NCI-H146 (cell line): ENCODE measurements at places on chromosomes 3 and 15.

DNA sequence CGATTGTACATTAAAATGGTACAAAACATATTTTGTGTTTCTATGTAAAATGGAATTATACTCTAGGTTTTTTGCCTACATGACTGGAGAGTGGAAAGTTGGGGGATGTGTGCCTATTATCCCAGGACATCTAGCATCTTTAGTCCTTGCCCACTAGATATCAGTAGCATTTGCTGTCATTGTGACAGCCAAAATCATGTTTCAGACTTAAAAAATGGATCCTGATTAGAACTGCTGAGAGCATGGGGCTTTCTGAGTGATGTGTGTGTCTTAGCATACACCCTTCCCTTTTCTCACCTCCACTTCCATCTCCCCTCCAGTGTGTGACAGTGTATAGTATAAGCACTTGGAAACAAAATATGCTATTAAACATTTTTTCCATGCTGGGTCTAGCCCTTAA is 13.3 kb downstream of the ARMC8 start:
- no peak for DNase-seq

DNA sequence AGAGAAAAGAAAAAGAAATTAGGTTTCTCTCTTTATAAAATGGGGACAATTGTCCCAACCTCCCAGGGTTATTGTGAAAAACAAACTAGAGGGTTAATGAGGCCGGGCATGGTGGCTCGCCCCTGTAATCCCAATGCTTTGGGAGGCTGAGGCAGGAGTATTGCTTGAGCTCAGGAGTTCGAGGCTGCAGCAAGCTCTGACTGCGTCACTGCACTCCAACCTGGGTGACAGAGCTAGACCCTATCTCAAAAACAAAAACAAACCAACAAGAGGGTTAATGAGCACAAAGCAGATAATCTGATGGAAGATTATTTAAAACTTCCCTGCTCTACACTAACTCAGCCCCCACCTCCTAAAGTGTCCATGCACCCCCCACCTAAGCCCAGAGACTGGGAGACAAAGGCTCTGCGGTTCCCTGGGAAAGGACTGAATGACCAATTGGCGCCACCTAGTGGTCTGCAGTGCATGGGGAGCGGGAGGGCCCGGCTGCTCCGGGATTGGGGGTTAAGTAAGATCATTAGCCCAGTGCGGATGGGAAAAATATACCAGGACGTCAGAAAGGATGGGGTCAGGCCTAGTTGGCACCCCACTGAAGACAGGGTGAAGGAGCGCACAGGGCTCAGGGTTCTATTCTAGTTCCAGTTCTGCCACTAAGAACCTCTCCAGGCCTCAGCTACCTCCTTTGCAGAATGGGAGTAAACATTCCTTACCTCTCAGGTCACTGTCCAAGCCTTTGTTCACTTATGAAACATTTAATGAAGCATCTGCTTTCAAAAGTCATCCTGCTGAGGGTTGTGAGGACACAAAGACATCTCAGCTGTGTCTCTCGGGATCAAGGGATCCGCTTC is 15.6 kb downstream of the PIF1 start:
- peak; percentile 55 for DNase-seq

DNA sequence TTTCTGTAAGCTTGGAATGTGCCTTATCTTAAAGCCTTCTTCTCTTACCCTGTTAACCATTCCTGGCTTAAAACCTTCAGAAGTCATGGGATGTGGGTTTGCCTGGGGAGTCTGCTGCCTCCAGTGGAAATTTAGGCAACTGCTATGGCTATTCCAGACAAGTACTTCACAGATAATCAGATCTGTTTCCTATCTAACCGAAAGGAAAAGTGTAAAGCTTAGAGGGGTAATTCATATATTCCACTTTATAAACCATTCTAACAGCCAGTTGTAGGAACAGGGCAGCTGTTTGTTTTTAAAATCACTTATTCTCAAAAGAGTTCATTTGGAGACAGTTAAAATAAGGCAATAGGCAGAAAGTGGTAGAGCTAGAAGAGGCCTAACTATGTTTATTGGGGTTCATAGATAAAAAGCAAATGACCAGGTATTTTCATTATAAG is 219.9 kb downstream of the TCF12 start:
- DNase-seq: peak; percentile 46

GRCh38 chr3:3119393-3119851 is 7.3 kb upstream of the TRNT1 start:
- no peak for DNase-seq

DNA sequence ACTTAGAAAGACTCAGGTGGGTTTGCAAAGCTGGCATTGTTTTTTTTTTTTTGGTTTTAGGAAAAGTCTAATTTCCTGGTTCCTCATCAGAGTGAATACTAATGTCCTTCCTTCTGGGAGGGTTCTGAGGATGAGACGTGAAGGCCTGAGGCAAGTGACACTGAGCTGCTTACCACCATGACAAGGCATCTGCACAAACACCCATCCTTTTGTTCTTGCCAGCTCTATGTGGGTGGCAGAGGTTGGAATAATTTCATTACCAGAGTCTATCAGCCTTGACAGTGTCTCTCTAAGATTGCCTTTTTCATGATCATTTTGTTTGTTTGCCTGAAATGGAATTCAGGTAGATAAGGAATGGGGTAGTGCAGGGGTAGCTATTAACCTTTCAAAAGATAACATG is 17.1 kb downstream of the RTP4 start:
- no peak for DNase-seq

DNA sequence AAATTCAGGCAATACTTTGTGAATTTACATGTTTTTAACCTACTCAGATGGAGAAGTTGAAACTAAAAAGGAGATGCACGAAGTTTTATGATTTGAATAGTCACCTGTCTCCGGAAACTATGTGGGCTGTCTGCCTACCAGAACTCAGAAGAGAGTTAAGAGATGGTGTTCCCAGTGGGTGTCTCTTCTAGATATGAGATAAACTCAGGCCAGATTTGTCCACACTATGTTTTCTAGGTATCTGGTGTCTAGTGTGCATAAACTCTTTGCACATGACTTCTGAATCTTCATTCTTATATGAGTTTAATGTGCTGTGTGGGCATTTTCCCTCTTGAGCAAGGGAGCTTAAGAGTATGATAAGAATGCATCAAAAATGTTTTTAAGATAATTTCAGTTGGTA is 222.8 kb downstream of the FOXP1 start:
- DNase-seq: no peak

GRCh38 chr3:14134291-14134690 is 9.4 kb downstream of the TMEM43 start:
- no peak for DNase-seq

- DNase-seq: no peak
Measured at GRCh38 chr3:15932348-15933300, 134.8 kb upstream of the ANKRD28 start.

- no peak for DNase-seq
Measured at GRCh38 chr3:129699199-129699598, 92.7 kb upstream of the PLXND1 start.

- no peak for DNase-seq
Measured at GRCh38 chr15:24878153-24878552, 76.6 kb upstream of the SNRPN start.

DNA sequence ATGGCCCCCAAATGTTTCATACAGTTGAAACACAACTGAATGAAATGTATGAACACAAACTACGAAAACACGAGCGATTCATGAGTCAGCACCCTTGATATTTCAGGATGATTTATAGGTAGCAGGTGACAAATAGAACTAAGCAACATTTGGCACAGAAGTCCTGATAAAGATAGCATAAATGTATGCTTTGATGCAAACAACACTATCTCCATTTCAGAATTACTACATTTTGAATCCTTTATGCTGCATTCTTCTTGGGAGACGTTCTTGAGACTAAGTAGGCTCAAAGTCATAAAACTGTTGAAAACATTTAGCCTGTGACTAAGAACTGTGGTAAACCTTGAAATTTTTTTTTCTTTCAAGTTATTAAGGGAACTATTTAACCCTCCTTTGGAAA is 200.3 kb upstream of the ICE2 start:
- DNase-seq: no peak

GRCh38 chr15:46543626-46544025 is 908.8 kb downstream of the SQOR start:
- no peak for DNase-seq

DNA sequence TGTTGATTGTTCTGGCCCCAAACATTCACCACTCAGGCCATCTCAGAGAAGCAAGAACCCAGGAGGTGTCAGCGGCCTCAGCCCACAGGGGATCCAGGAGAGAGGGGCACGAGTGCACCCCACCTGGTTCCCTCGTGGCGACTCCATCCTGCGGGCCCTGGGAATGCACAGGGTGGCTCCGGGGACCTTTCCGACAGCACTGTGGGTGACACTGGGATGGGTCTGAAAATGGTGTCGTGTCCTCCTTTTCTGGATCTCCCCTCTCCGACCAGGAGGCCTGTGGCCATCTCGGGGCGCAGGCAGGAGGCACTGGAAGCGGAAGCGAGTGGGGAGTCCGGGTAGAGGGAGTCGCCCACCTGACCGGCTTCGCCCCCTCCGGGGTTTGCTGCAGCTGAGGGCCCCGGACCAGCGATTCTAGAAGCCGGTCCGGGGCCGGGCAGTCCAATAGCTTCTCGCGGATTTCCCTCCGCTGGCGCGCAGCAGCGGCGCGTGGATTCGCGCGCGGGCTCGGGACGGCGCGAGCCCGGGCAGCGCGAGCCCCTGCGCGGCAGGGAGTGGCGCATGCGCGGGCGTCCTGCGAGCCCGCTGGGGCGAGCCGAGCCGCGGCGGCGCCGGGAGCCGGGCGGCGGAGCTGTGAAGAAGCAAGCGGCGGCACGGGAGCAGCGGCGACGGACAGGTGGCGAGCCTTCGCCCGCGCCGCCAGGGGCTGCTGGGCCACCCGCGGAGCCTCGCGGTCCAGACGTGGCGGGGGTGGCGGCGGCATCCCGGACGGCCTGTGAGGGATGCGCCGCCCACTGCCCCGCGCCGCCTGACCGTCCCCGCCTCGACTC is at the start of gene DOCK3:
TSS of gene DOCK3 (plus strand) at position 579 of the 830 bp plus-strand sequence. CDS start 337 bp downstream, outside the sequence.
- peak; percentile 55 for DNase-seq

GRCh38 chr3:174466471-174467054 is 392.6 kb upstream of the NAALADL2 start:
- DNase-seq: peak; percentile 43

- DNase-seq: no peak
Measured at GRCh38 chr3:195916991-195917390, 8.6 kb upstream of the TNK2 start.

DNA sequence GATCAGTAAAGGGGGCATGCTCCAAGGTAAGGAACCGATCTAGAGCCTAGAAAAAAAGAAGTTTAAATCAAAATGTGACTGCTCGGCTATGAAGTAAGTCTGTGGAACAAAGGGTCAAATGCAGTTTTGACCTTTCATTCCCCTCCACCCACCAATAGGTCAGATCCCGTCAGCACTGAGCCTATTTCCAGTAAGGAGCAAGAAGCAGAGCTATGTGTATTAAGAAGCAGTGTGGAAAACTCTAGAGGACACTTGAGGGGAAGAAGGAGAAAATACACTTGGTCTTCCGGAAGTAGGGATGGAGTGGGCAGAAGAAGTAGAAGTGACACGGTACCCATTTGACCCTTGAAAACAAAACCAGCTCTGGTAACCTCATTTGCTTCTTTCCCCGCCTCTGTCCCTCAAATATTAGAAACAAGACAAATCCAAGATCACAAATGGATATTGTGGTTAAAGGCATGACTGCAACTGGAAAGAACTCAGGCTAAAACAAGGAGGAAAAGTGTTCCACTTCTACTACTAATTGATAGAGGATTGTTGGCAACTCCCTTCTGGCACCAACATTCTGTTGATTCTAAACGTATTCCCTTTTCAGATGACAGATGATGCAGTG is 888.3 kb upstream of the NR2F2 start:
- no peak for DNase-seq

DNA sequence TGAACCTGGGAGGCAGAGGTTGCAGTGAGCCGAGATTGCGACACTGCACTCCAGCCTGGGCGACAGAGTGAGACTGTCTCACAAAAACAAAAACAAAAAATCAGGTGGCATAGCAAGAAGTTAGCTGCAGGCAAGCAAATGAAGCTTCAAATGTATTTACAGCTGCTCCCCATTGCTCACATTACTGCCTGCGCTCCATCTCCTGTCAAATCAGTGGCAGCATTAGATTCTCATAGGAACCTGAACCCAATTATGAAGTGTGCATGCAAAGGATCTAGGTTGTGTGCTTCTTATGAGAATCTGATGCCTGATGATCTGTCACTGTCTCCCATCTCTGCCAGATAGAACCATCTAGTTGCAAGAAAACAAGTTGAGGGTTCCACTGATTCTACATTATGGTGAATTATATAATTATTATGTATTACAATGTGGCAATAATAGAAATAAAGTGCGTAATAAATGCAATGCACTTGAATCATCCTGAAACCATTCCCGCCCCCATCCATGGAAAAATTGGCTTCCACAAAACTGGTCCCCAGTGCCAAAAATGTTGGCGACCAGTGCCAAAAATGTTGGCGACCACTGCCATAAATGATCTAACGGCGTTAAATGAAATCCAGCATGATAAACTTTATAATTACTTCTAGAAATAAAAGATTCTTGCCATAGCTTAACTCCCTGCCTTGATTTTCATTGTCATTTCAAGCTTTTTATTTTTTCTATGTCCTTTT is 616.7 kb upstream of the NAALADL2 start:
- DNase-seq: no peak

GRCh38 chr3:56001537-56001936 is 466.7 kb downstream of the ERC2 start:
- no peak for DNase-seq

- no peak for DNase-seq
Measured at GRCh38 chr3:150158943-150159625, 188.4 kb upstream of the PFN2 start.

DNA sequence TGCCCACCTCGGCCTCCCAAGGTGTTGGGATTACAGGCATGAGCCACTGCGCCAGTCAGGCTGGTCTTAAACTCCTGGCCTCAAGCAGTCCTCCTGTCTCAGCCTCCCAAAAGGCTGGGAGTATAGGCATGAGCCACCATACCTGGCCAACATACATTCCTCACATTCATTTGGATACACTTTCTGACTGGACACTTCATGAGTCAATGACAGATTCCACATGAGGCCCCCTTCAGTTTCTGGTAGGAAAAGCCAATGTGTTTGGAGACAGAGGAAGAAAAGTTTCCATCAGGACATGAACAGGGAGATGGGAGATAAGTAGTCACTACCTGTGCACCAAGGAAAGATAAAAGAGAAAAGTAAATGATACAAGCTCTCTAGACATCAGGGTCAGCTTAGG is 49.4 kb upstream of the GSK3B start:
- no peak for DNase-seq

DNA sequence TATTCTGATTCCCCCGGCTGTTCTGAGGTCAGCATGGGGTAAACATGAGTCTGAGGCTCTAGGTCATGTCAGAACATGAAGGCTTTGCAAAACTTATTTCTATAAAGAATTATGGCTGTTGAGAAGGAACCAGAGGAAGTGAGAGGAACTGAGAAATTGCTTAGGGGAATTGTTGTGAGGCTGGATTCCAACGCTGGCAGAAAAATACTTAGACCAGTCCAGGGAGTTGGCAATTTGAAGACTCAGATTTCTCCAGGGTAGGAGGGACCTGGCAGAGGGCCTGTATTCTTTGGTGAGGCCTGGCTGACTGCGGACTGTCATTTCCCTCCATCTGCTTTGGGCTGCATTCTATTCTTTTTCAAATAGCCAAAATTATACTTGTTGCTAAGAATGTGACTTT is 155.5 kb downstream of the PLD1 start:
- DNase-seq: no peak

- no peak for DNase-seq
Measured at GRCh38 chr15:100355342-100355741, 13.6 kb upstream of the ADAMTS17 start.
